ENCODE measurements at places on chromosomes 13 and 19.

GRCh38 chr19:18609717-18610051 lies 3.0 kb upstream of the TMEM59L start:
- no peak for DNase-seq

DNA sequence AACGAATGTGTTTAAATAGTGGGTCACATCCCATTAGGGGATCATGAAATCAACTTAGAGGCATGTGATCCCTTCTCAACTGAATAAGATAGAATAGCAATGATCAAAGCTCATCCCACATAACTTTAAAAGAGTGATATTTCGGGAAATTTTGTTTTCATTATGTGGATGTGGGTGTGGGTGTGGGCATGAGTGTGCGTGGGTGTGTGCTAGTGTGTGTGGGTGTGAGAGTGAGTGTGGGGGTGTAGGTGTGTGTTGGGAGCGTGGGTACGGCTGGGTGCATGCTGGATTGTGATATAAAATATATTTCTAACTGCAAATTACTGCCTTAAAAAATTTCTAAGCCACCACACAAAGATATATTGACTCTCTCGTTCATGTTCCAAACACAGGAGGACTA lies 15.9 kb downstream of the RXFP2 start:
- no peak for DNase-seq

DNA sequence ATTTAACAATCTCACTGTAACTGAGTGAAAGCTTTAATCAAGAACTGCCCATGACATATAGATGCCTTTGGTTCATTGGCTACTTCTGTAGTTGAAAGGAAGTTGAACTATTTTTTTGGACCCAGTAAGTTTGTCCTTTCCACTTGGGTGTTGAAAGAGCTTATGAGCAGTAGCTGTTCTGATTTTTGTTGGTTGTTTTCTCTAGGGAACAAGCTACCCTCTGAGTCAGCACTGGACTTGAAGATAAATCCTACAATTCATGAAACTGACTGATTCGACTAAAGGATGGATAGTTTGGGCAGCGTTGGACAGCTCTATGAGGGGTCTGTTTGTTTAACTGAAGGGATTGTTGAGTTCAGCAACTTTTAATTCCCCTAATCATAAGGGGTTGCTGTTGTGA lies 101.0 kb downstream of the PAN3 start:
- DNase-seq, result no peak

DNA sequence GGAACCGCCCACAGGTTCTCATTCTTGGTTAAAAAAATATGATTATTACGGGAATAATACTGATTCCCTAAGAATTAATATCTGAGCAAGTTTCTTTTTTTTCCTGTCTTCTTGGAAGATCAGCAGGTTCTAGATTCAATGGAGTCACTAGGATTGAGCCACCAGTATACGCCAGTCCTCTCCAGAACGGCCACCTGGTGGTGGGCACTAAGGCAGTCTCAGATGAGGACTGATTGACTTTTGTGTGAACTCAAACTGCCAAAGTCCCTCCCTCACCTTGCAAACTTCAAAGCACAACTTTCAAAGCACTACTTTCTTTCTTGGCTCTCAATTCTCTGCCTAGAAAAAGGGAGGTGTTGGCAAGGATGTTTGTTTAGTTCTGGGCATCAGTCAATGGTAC lies 33.3 kb upstream of the ALOX5AP start:
- no peak for DNase-seq

- DNase-seq, result no peak
Measured at GRCh38 chr13:97124915-97125809, 97.0 kb upstream of the MBNL2 start.
